Fibroblast of the aortic adventitia (primary cell): ENCODE measurements at places on chromosomes 1 and 21. TPM values are rescaled to one million over a fixed set of nuclear protein-coding genes. Genes with fewer than 3 reads are reported as not detected.
A peak's percentile ranks its signal among the peaks of the same experiment; 100 is the strongest.

- DNase-seq, result no peak
Measured at GRCh38 chr1:77624102-77624501, 58.4 kb downstream of the ZZZ3 start.

IL12RB2 gene
- not detected in 2 replicates for total RNA-seq

DNA sequence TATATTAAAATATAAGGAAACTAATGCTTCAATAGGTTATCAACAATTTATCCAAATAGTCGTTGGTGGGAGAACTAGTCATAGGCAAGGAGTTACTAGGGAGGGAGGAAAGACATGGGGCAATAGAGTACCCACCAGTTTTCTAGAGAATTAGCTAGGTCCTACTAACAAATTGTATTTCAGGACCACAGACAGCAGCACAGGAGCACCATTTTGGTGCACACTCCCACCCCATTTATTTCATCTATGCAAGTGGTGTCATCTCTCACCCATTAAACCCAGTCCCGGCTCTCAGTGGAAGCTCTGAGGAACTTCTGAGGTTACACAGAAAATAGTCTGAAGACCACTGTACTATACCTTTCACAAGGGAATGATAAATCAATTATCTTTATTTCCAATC is 89.0 kb upstream of the BCAR3 start:
- peak; percentile 38 for DNase-seq

DNA sequence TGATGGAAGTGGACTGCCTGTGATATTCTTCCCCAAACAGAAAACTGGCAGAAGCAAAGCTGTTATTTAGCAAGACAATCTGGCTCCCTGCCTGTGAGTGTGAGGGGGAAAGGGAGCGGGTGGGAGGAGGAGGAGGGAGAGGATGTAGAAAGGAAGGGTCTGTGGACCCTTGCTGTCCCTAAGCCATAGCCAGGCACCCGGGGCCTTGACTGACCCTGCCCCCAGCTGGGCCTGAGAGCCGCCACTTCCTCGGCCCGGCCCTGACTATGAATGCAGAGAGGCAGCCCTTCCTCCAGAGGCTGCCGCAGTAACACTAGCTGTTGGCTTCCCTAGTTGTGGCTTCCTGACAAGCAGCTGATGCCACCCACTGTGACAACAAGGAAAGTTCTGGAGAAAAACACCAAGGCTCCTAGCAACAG is 13.9 kb downstream of the PLA2G2F start:
- DNase-seq, result no peak

AGT gene
- total RNA-seq, result 1.1 and 8.4 TPM in 2 replicates

GRCh38 chr1:155320661-155321617 is at the start of gene RUSC1:
Gene RUSC1 (plus strand): TSS chr1:155320894. CDS start chr1:155321774, 880 bp downstream.
- DNase-seq, result peak; percentile 56

GRCh38 chr21:33884376-33885171 is 31.0 kb downstream of the ATP5PO start:
- peak; percentile 92 for DNase-seq

DNA sequence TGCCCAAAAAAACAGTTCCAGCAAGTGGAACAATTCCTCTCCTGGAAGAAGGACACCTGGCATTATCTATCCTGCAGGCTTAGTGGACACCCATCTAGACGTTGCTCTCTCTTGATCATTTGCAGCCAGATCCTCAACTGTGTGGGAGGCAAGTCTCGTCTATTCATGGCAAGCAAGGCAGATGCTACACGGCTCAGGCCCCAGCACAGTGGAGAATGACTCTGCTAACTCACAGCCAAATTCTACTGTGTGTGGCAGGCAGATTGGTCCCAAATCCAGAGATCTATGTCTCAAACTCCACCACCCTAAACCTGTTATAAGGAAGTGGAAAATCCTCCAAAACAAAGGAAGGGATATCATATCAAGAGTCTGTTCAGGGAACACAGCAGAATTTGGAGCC is 7.0 kb downstream of the TNNT2 start:
- DNase-seq, result no peak

DNA sequence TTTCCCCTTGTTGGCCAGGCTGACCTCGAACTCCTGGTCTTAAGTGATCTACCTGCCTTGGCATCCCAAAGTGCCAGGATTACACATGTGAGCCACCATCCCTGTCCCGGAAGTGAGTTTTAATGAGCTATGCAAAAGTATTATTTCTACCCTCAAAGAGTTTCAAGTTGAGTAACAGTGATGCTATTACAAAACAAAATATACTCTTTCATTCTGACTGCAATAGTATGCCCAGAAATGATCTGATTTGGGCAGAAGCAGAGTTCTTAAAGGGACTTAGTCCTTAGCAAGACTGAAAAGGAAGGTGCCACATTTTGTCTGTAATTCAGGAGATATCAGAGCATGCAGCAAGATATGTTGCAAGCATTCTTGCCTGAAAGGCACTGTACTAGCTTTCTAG is 375.4 kb downstream of the NUF2 start:
- no peak for DNase-seq

DNA sequence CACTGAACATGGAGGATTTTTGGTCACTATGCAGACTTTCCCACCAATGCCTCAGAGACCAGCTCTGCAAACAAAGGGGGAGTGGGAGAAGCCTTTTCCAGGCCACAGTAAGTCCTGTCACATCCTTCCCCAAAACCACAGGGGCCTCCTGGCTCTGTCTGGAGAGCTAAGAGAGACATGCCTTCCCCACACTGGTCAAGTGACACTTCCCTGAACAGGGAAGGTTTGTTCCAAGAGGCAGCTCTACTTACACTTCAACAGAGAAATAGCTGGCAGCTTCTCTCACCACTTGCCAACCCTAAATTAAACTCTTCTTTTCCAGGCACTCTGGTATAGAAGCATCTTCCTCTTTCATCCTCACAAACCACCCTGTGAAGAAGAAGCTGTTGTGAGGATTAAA is 39.7 kb downstream of the EDN2 start:
- no peak for DNase-seq

- no peak for DNase-seq
Measured at GRCh38 chr1:56434740-56435139, 144.6 kb downstream of the PLPP3 start.

- DNase-seq, result peak; percentile 5
Measured at GRCh38 chr1:169392406-169392805, 24.4 kb downstream of the BLZF1 start.

GRCh38 chr21:31909153-31910073 is 36.6 kb downstream of the HUNK start:
- DNase-seq, result no peak

OR2M3 gene
- total RNA-seq, result under 0.01 TPM in 1 of 2 replicates, not detected in the other

- no peak for DNase-seq
Measured at GRCh38 chr1:154802336-154802969, 67.6 kb downstream of the KCNN3 start.

GRCh38 chr21:35325953-35326352 is 276.9 kb upstream of the RUNX1 start:
- no peak for DNase-seq

SERINC2 gene
- 5.4 TPM in 1 of 2 replicates, not detected in the other for total RNA-seq

DNA sequence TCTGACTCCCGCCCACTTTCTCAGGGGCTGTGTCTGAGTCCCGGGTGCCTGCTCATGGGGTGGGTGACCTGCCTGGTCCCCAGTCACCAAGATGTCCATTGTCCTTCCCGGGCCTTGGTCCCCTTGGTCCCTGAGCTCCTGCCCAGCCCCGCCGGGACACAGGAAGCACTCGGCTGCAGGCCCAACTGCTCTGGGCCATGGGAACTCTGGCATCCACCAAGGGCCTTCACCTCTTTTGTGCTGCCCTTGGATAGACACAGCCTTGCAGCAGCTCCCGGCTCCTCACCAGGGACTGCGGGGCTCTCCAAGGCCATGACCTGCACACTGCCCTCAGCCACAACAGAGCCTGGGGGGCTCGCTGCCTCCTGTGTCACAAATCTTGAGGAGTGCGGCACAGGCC is 22.1 kb upstream of the MX1 start:
- DNase-seq, result no peak

DNA sequence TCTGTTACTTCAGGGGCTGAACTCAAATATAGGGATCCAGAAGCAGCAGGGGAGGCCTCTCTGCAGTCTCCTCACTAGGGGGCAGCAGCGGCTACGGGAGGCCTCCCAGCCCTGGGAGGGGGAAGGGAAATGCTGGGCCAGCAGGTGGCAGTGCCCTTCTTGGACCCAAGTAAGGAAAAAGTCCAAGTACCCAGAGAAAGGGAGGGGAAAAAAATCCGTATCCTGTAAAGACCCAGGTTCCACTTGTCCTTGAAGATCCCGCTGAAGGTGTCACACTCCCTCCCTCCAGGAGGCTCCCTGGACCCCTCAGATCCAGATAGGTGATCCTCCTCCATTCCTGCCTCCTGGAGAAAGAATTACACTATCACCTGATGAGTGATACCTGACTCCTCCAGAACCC is 14.1 kb upstream of the NUAK2 start:
- peak; percentile 72 for DNase-seq

NR5A2 gene
- 0.25 and 11.5 TPM in 2 replicates for total RNA-seq

DNA sequence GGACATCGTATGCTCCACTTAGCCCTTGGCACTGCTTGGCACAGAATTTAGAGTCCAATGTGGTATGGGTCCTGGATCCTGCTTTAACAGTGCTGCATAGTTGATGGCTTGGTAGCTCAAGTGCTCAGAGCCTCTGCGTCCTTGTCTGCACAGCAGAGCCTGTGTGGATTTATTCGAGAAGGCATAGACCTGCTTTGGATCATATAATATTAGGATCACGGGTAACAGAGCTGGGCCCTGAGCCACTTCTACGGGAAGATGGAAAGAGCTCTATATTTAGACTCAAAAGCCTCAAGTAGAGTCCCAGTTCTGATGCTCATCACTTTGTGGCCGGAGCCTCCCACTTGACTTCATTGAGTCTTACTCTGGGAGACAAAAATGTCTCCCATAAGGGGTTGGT is 164.4 kb upstream of the EDN2 start:
- DNase-seq, result no peak

GRCh38 chr1:157626099-157626498 is 28.2 kb upstream of the FCRL4 start:
- DNase-seq, result no peak

- DNase-seq, result no peak
Measured at GRCh38 chr21:41390043-41390639, 28.3 kb downstream of the MX2 start.

GRCh38 chr1:65762081-65762862 is 30.4 kb upstream of the PDE4B start:
- peak; percentile 35 for DNase-seq

DNA sequence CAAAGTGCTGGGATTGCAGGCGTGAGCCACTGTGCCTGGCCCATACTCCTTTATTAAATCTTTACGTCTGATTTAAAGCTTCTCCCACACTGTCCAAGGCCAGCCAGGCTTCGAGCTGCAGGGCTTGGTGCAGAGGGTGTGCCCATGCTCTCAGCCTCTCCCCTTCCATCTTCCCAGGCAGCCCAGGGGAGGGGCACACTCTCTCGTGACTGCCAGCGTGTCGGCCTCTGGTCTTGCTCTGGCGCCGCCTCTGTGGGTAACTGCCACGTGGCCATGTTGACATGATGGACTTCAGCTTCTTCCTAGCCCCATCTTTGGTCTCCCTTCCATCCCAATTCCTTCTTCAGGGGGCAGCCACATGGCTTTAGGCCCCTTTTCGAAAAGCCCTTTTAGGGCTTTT is 4.7 kb downstream of the GPR137B start:
- no peak for DNase-seq

GRCh38 chr1:187691439-187691838 is 862.7 kb downstream of the PLA2G4A start:
- peak; percentile 93 for DNase-seq

GRCh38 chr1:175725684-175726083 is 17.7 kb downstream of the TNR start:
- peak; percentile 22 for DNase-seq

GRCh38 chr1:59446257-59446901 is 149.5 kb downstream of the FGGY start:
- peak; percentile 94 for DNase-seq

- peak; percentile 33 for DNase-seq
Measured at GRCh38 chr1:43786960-43787359, 79.6 kb downstream of the ST3GAL3 start.

KCNK2 gene
- total RNA-seq, result 33.0 and 64.3 TPM in 2 replicates

GRCh38 chr1:116375887-116376728 is 3.1 kb downstream of the ATP1A1 start:
- peak; percentile 92 for DNase-seq
